ENCODE measurements at places on chromosomes 13 and 19.

DNA sequence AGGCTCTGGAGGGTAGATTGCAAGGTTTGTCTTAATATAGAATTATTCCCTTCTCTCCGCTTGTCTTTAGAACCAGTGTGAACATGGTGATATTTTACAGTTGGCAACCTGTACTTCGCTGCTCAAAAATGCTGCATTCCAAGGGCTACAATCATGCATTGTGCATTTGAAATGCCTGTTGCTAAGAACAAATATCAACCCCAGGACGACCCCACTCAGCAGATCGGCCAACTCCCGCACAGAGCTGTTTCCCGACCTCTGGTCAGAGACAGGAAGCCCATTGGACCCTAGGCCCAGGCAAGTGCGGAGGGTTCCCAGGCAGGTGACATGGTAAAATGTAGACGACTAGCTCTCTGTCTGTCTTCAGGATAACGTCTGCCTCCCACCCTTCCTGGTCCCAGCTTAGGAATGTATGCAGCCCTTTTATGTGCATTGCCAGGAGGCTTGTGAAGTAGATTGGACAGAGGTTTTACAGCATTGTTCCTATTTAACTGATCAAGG, 263.5 kb downstream of the FOXO1 start:
- DNase-seq: no peak

DNA sequence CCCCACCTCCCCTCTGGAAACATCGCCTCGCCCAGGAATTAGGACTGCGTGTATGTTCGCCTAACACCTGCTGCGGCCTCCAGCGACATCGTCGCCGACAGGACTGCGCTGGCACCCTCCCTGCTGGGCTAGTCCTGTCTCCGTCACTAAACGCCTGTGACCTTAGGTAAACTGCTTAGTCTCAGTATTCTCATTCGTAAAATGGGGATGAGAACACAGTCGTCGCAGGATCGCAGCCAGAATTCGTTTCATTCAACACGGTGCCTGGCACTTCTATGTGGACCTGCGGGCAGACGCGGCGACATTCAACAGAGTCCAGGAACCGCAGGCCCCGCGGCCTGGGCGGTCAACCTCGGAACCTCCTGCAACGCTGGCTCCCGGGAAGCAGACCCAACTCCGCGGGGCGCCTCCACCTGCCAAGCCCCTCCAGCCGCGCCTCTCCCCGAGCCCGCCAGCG, 485 bp downstream of the CRYL1 start:
- no peak for DNase-seq

GRCh38 chr19:9044449-9044848, 34.2 kb upstream of the MUC16 start:
- no peak for DNase-seq

DNA sequence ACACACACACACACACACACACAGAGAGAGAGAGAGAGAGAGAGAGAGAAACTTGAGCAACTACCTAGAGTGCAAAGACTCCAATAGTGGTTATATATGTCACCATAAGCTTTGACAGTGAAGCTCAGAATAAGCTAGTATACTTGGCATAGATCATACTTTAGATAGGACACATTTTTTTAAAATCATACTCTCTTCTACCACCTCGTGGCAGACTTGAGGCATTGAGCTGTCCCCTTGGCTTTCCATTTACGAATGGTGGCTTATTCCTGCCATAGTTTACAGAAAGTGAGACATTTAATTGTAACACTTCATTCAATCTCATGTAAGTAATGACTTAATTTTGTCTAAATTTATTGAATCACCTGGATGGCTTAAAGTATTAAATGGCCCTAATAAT, 108.2 kb downstream of the EDNRB start:
- no peak for DNase-seq

DNA sequence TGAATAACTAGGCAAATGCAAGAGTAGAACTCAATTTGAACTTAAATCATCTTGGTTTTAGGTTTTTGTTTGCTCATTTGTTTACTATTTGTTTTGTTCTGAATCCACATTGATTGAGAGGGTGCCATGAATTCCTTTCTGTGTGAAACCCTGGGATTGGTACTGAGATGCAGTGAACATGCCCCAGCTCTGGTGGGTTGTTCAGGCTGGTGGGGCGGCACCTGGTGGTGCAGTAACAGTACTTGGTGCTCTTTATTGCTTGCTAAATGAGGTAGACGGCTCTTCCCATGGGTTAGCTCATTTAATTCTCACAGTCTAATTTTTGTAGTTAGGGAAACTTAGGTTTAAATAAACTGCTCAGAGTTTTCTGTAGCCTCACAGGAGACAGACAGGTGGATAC, 48.4 kb downstream of the WASF3 start:
- DNase-seq: no peak

GRCh38 chr19:50515168-50515561, 1.5 kb upstream of the ASPDH start:
- no peak for DNase-seq

GRCh38 chr13:37026771-37027170, 26.2 kb downstream of the EXOSC8 start:
- no peak for DNase-seq

- DNase-seq: no peak
Observed at GRCh38 chr19:9797871-9798270, 21.0 kb downstream of the FBXL12 start.

DNA sequence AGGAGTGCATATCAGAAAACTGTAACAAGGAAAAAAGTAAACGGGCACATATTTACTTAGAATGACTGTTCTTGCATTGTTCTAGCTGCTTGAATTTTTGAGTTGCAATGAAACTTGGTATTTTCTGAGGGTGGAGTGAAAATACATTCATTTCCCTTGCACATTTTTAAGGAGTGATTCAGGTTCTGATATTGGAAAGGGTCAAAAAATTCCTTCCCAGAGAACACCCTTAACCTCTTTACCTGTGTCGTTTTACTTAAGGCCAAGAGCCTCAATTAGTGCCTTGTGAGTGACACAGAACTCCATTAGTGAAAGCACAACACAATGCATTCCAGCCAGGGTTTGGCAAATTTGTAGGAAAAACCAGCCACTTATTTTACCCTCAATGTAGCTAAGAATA, 2.3 kb downstream of the ITGBL1 start:
- DNase-seq: no peak

GRCh38 chr13:44331446-44331845, 42.2 kb upstream of the SERP2 start:
- DNase-seq: no peak

DNA sequence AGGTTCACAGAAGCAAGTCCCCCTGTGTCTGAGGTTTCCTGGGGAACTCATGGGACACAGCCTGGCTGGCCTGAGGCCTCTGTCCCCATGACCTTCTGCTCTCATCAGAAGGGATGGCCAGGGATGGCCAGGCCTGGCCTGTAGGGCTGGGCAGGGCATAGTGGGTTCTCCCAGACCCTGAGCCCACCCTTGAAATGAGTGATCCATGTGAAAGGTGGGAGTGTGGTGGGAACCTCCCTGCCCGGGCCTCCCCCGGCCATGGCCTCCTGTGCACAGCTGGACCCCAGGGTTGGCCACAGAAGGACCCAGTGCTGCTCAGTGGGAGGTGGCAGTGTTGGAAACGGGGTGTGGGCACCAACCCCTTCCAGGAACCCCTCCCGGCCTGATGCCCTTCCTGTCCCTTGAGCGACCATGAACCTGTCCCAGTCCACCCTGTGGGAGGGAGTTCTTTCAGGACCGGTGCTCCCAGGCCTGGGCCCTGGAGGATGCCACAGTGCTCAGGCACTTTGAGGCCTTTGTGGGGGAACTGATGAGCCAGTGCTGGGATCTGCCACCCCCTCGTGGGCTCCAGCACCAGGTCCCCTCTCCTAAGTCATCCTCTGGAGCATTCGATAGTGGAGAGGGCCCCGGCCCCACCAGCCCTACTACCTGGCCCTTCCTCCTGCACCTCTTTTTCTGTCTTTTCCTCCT, 15.5 kb upstream of the ZNF14 start:
- DNase-seq: no peak

DNA sequence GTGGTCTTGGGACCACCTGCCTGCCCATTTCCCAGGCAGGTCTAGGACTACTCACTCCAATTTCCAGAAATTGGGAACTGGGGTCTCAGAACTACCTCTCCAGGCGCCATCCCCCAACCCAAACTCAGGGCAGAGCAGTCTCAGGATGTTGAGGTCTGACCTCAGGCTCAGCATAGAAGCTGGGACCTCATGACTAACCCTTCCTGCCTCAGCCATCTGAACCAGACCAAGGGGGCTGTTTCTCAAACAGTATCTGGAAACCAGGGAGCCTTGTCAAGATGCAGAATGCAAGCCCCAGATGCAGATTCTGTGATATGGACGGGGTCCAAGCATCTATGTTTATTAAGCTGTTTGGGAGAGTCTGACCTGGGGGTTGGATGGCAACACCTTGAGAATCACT, 1.3 kb downstream of the FBXW9 start:
- no peak for DNase-seq

GRCh38 chr13:101416181-101417042, at the start of gene NALCN:
TSS of gene NALCN (minus strand) at chr13:101416508. CDS start at chr13:101399126, 17,382 bp downstream.
- no peak for DNase-seq

DNA sequence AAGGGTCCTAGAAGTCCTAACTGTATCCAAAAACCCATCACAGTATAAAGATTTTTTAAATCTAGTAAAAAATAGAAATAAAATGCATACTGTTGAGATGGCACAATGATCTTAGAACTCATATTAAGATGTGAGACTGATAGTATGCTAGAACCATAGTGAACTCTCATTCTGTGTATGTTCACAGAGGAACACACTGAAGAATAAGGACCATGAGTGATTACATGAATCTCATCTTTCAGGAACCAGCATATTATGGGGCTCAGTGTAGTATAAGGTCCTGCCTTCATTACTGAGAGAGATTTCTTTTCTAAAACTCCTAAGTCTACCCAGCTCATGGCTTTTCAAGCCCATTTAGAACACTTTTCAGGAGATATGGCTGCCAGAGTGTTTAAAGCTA, 59.8 kb upstream of the RFC3 start:
- DNase-seq: no peak

DNA sequence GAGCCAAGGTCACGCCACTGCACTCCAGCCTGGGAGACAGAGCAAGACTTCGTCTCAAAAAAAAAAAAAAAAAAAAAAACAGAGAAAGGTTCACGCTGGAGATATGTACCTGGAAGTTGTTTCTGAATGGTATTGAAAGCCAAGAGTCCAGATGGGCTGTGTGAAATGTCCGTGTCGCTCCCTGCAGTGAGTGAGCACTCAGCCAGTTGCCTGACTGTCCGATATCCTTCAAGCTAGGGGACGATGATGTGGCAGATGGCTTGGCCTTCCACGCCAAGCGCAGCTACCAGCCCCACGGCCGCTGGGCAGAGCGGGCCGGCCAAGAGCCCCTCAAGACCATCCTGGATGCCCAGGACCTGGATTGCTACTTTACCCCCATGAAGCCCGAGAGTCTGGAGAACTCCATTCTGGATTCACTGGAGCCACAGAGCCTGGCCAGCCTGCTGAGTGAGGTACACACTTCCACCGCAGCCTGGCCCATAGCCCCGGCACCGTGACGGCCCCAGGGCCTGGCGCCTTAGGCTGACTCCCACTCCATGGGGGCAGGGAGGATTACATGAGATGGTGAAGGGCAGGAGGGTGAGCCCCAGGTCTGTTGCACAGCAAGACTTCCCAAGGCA, 11.7 kb upstream of the OVOL3 start:
- no peak for DNase-seq

GRCh38 chr13:51284339-51284738, 55.2 kb upstream of the SERPINE3 start:
- no peak for DNase-seq

DNA sequence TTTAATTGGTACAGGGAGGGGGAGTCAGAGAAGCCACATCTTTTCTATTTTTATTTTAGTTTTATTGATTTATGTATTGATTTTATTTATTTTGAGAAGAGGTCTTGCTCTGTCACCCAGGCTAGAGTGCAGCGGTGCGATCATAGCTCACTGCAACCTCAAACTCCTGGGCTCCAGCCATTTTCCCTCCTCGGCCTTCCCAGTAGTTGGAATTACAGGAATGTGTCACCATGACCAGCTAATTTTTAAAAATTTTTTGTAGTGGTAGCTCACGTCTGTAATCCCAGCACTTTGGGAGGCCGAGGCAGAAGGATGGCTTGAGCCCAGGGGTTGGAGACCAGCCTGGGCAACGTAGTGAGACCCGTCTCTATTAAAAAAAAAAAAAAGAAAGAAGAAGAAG, 4.1 kb downstream of the IL27RA start:
- DNase-seq: no peak

- no peak for DNase-seq
Observed at GRCh38 chr13:31160857-31161556, 697 bp downstream of the HSPH1 start.

GRCh38 chr19:10677751-10678150, 23.5 kb upstream of the QTRT1 start:
- DNase-seq: no peak

DNA sequence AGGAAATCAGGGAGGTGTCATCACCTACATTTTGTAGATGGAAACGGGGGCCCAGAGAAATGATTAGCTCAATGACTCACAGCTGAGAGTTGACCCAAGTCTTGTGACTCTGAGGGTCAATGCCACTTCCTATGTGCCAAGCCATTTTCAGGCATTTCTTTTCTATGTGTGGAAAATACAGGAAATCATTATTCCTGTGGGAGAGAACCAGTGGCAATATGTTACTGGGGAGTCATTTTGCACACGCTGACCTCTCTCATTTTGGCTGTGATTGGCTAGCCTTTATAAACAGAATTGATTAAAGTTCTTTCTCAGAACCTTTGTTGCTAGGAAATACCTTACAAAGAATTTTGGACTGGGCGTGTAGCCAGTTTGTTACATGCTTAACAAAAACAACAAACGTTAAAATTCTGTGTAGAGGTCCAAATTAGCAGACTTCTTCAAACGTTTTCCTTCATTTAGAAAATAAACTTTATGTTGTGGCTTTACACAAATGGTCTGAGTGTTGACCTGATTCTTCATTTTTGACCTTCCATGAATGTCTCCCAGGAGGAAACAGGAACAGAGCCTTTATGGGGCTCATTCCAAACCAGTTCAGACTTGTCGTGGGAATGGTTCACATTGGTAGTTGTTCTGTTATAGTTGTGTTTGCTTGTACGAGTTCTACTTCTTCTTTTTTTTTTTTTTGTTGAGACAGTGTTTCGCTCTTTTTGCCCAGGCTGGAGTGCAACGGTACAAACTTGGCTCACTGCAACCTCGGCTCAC, 11.4 kb downstream of the PCCA start:
- DNase-seq: no peak

DNA sequence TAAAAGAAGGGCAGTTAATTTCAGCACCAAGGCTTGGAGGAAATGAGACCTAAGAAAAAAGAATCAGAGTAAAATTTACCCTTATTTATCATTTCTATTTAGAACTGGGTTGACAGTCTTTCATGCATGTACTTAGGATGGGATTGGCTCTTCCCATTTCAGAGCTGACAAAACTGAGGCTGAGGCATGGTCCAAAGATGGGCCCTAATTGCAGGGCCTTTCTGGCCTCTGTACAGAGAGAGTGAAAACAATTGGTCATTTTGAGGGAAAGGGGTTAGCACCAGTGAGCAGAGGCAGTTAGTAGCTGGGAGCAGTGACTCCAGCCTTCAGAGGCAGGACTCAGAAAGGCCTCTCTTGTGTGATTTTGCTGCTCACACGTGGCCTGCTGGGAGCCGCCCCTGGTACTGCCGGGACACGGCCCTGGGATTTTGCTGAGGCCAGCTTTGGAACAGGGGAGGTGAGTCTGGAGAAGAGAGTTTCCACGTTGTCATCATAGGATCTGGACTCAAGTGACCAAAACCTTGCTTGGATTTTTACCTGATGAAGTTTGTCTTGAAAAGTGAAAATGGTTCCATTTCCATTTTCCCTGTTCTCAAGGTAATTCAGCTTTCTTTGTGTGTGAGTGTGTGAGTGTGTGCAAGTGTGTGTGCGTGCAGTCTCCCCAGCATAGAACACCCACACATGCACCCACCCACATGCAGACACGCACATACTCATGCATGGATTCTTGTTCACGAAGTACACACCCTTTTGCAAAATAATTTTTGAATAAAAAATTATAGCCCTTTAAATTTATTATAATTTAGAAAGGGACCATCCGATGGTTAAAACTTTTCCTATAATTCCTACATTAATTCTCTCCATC, at the start of gene ZNF536:
ZNF536 (plus strand) TSS at position 425 of the 865 bp plus-strand sequence. CDS start 71,179 bp downstream, outside the sequence.
- DNase-seq: no peak

All from GOT3 (cell line).